GM04504 (cell line): ENCODE measurements at places on chromosomes 5 and 9.

GRCh38 chr5:135743181-135743580 is 91.3 kb upstream of the SLC25A48 start:
- DNase-seq = no peak

GRCh38 chr5:14240359-14240758 is 97.2 kb downstream of the TRIO start:
- peak; percentile 14 for DNase-seq

- DNase-seq = no peak
Observed at GRCh38 chr9:114431770-114432169, 44.0 kb upstream of the AKNA start.

DNA sequence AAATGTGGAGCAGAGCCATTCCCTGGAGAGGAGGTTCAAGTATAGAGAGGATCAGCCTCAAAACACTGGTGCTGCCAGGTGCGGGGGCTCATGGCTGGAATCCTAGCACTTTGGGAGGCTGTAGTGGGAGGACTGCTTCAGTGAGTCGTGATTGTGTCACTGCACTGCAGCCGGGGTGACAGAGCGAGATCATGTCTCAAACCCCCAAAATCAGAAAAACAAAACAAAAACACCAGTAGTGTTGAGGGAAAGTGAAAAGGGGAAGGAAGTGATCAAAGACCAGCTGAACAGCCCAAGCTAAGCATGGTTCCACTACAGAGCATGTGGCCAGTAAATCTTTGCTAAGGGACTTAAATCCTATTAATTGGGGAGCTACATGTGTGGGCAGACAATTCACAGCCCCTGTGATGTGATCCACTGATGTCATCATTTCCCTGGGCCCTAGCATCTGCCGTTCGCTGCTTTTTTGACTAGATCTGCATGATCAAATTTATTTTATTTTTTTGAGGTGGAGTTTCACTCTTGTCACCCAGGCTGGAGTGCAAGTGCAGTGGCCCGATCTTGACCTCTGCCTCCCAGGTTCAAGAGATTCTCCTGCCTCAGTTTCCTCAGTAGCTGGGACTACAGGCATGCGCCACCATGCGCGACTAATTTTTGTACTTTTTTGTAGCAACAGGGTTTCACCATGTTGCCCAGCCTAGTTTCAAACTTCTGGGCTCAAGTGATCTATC is 2.7 kb upstream of the PCBD2 start:
- DNase-seq = no peak

- DNase-seq = no peak
Observed at GRCh38 chr5:52374286-52374685, 413.4 kb upstream of the ITGA1 start.

- DNase-seq = peak; percentile 17
Observed at GRCh38 chr9:81848472-81848871, 79.8 kb upstream of the SPATA31D4 start.

GRCh38 chr9:5851445-5851844 is 18.5 kb upstream of the ERMP1 start:
- DNase-seq = no peak

DNA sequence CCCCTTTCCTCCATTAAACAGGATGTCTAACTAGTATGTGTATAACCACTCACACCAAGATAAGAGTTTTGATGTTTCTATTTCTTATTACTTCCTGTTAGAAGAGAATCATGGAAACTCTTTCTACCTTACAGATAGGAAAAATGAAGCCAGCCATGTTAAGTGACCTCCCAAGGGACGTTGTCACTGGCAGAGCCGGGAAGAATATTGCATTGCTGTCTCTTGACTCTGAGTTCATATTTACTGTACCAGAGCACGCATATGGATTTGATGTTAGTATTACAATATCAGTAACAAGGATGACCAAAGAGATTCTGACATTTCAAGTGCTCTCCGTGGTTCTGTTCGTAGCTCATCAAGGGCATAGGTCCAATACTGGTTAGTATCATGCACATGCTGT is 12.5 kb upstream of the C5orf63 start:
- DNase-seq = no peak

DNA sequence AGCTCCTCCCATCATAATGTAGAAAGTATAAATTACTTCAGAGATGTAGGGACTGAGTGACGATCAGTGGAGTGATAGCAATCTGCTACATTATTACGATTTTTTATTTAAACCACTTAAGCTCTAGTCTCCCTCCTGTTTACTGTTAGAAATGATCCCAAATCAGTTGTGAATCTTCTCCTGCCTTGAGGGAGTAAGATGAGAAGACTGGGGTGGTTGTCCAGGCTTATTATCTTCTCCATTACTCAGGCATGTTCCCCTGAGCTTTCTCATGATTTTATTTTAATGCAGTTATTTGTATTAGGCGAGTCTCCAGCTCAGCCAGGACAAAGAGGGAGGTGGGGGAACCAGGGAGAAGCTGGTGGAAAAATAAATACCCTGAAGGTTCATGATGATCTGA is 48.2 kb upstream of the CTNNA1 start:
- DNase-seq = no peak

GRCh38 chr9:4344946-4345345 is 45.1 kb upstream of the GLIS3 start:
- no peak for DNase-seq

DNA sequence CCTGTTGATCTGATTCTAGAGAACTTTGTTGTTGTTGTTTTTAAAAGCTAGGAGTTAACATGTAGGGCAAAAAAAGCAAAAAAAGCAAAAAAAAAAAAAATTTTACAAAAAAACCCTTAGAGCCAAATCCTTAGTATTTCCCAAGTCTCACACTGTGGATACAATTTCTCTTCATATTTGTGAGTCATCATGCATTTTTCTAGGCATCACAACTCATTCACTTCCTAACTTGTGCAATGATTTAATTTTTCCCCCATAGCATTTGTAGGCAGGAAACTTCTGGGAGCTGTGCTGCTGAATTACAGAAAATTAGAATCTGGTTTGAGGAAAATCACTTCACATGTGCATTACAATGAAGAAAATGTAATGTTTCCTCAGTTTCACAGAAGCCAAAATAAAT is 91.9 kb downstream of the MARCHF3 start:
- DNase-seq = peak; percentile 46

DNA sequence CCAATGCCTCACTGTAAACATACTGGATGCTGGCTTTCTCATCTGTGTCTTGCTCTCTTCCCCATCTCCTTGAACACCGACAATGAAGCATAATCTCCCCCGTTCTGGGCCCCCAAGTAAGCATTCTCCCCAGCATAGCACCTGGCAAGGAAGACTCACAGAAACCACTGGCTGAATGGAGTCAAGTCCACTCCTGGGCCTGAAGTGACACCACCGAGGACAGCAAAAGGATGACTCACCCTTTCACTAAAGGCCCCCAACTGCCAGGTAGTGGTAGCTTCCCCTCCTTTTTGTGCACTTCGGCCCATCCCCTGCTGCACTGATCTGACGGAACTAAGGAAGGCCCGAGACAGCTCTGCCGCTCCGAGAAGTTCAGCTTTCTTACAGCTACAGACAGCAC is 9.4 kb downstream of the VDAC1 start:
- no peak for DNase-seq

- no peak for DNase-seq
Observed at GRCh38 chr5:158922816-158923215, 176.9 kb downstream of the EBF1 start.

DNA sequence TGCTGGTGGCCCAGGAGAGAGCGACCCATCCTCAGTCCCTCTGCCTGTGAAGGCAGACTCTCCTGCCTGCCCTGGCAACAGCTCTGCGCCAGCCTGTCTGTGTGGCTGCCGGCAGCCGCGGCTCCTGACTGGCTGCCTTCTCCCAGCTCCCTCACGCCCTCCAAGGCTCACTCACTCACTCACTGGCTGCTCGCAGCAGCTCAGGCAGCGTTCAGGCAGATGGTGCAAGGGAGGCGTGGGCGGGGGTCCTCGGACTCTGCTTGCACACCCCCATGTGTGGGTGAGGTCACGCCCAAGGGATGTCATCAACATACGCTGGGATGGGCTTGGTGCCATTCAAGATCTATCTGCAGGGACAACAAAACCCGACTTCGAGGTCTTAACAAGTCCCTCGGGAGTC is 66.7 kb downstream of the DAB2IP start:
- DNase-seq = no peak

GRCh38 chr9:33510262-33511183 is 13.5 kb upstream of the ANKRD18B start:
- peak; percentile 47 for DNase-seq

GRCh38 chr9:21414220-21414940 is 5.5 kb downstream of the IFNA8 start:
- no peak for DNase-seq

DNA sequence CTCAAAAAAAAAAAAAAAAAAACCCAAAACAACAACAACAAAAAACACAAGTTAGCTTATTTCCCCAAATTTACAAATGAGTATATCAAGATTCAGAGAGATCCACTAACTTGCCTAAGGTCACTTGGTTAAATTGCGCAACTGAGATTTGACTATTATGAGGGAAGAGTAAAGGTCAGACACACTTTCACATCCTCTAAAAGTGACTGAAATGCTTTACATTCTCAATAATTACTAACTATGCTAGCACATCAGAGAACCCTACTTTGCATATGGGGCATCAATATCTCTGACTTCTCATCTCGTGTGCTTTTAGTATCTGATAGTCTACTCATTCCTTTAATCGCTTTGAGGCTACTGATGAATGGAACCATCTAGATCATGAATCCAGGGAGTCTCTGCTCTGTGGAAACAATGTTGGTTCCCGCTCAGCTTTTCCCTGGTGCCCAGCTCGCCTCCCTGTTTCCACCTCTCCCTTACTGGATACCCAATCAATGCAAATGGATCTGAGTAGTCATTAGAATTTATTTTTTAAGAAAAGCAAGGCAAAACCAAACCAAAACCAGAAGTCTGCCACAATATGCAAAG is 182.1 kb upstream of the TRIM32 start:
- DNase-seq = no peak

DNA sequence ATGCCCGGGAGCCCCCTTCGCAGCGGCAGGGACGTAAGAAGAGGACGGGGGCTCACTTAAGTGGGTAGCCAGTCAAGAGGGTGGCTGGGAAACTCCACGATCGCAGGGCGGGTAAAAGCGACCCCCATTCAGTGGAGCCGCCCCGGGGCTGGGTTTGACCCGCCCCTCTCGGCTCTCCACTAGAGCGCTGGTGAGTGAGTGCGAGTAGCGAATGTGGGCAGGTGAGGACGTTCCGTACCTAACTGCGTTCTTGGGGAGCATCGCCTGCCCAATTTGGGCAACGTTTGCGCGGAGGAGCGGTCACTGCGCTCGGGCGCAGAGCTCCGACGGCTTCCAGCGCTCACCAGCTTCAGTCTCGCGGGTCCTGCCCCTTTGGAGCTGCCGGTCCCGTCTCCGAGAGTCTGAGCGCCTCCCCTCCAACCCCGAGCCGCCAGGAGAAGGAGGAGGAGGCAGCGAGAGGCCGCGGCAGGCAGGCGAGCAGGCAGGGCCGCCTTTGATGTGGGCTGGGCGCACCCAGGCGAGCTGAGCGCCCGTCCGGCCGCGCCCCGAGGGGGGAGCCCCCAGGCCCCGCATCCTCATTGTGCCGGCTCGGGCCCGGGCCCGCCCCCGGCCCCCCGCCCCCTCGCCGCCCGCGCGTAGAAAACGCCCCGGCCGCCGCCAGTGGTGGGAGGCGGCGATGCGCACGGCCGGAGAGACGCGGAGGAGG is at the start of gene FGF18:
FGF18 (plus strand) TSS at position 666 of the 706 bp plus-strand sequence. CDS start 553 bp downstream, outside the sequence.
- peak; percentile 11 for DNase-seq

- DNase-seq = no peak
Observed at GRCh38 chr9:26271495-26272122, 593.4 kb upstream of the TUSC1 start.

- DNase-seq = no peak
Observed at GRCh38 chr9:114504341-114505186, 709 bp downstream of the WHRN start.

GRCh38 chr9:112377087-112377486 is 2.8 kb upstream of the HSDL2 start:
- DNase-seq = no peak

GRCh38 chr5:56649569-56649968 is 165.8 kb upstream of the MAP3K1 start:
- no peak for DNase-seq

DNA sequence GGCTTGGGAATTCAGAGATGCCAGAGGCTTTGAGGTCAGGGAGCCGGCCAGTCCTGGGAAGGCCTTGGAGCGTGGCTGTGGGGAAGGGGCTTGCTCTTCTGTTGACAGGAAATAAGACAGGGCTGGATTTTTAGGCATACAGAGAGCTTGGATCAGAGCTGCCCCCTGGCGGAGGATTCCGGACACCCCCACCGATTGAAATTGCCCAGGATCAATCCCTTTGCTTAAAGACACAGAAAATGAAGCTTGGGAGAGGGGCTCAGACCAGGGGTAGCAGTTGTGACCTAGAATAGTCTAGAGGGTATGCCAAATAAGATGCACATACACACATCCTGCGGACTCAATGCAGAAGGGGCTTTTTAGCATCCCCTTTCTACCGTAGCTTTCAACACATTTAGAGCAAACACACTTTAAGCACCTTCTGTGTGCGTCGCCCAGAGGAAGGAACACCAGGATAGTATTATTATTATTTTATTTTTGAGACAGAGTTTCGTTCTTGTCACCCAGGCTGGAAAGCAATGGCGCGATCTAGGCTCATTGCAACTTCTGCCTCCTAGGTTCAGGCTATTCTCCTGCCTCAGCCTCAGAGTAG is 1.7 kb upstream of the NTMT1 start:
- no peak for DNase-seq

- DNase-seq = no peak
Observed at GRCh38 chr9:69655065-69655464, 17.1 kb downstream of the APBA1 start.

DNA sequence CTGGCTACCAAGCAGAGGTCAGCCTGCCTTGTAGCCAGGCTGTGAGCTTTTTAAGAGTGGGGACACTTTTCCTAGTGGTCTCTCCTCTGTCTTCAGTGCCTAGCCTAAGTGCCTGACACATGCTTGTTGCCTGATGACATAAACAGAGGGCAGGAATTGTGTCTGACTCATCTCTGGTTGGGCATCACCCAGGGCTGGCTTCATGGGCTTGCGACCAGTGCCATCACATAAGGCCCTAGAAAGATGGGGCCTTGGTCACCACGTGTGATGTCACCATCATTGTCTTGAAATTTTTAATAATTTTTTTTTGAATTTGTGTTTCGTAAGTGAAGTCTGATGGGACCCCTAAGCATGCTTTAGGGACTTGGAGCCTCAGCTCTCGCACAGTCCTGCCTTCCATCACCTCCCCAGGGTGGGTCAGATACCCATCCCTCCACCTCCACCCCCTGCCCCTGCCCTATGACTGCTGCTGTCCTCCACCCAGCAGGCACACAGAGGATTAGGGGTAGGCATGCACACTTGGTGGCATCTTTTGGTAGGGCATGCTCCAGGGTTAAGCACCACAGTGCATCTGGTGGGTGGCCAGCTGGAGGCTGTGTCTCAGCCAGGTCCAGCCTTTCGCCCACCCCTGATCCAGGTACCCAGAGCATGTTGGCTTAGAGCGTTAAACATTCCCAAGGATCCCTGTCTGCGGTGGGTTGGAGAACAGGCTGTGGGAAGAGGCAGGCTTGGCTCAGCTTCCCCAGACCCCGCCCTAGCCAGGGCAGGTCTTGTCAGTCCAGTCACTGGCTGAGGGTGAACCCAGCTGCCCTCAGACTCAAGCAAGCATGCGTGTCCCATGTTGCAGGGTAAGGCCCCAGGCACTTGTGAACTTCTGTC is 80.1 kb upstream of the SH3PXD2B start:
- no peak for DNase-seq
